ENCODE measurements at places on chromosomes 3 and 15. TPM values are rescaled to one million over a fixed set of nuclear protein-coding genes. Genes with fewer than 3 reads are reported as not detected.

GRM7 gene
- total RNA-seq = not detected

ATP13A5 gene
- not detected for total RNA-seq

ACAD9 gene
- total RNA-seq = 27.1 TPM

RPUSD2 gene
- 16.6 TPM for total RNA-seq

AADACL2 gene
- not detected for total RNA-seq

HIGD2B gene
- total RNA-seq = not detected
